ENCODE measurements at places on chromosomes 2 and 18.

DNA sequence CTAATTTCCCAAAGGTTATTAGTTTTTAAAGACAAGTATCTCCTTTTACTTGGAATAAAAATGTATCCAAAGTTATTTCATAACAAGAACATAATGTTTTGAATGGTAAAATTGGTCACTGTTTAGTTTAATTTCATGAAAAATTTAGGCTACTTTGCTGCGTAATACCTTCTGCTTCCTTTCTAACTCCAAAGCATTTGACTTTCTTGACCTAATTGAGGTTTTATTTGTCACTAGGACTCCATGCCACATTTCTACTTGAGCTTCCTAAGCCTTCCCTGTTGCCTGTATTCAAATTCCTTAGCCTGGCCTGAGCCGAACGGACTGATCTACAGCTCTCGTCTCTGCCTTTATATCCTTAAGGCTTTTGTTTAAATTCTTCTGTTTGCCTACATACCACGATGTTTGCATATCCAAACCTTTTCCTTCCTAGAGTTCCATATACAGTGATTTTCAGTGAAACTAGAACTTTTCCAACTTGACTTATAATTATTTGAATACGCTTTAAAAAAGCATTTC, 25.1 kb downstream of the ARMC9 start:
- DNase-seq = no peak

DNA sequence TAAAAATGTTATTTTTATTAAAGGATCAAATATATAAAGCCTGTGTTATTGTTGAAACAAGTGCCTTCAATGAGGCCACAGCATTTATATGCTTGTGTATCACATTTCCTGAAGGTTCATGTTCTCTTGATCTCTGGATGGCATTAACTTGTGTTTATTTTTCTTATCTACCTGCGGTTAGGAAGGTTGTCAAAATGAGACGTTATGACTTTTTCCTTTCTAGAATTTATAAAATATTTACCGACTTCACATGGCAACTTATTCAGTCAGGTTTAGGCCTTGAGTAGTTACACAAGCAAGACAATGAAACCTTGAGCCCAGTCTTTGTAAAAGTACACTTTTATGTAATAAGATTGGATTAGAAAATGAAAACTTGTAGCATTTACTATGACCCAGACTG, 196.4 kb upstream of the ACVR2A start:
- peak; percentile 44 for DNase-seq

GRCh38 chr2:172465417-172466334, 38.3 kb downstream of the ITGA6 start:
- peak; percentile 89 for DNase-seq

DNA sequence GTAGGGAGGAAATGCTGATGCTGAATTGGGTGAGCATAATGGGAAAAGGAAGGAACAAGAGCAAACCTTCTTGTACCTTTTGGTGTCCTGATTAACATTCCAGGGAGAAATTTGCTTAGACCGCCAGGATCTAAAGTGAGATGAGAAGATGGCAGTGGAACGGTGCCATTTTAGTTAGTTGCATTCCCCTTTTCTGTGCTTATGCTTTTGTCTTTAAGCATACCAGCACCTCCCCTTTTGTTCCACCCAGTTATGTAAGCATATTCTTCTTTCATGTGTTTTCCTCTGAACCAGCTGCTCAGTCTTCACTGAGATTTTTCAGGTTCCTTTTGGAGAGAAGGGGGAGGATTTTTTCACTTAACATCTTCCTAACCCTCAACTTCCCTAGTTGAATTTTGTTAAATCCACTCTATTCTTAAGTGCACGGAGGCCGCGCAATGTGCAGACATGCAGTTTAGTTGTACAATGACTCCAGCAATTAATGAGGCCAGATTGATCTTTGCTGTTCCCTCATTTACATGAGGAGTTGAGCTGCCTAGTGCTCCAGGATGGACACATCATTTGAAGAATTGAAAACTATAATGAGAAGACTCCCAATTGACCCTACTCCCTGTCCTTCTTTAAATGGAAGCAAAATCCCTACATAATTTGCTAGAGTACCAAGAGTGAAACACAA, 73.9 kb downstream of the MAP4K4 start:
- no peak for DNase-seq

GRCh38 chr2:178450524-178450773, 526 bp downstream of the PRKRA start:
- peak; percentile 92 for DNase-seq

GRCh38 chr18:37565101-37565976, at the start of gene CELF4:
Gene CELF4, minus strand, starts transcription at chr18:37565798.
- peak; percentile 35 for DNase-seq

- DNase-seq = peak; percentile 18
Measured at GRCh38 chr2:234808907-234809306, 142.9 kb upstream of the SH3BP4 start.

DNA sequence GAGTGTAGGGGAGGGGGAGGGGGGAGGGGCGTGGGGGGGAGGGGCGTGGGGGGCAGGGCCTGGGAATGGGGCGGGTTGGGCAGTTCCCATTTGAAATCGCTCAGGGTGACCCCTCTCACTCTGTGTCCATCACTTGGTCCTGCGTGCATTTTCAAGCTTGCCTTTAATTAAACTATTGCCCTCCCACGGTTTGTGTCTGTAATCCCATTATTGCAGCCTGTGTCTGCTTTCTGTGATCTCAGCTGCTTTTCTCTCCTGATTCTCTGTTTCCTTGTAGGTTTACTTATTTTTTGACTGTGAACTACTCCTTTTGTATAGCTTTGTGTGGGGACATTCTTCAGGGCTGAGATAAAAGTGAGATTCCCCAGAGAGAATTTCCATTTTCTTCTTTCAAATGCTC, 1.3 kb downstream of the DCDC2C start:
- DNase-seq = no peak

DNA sequence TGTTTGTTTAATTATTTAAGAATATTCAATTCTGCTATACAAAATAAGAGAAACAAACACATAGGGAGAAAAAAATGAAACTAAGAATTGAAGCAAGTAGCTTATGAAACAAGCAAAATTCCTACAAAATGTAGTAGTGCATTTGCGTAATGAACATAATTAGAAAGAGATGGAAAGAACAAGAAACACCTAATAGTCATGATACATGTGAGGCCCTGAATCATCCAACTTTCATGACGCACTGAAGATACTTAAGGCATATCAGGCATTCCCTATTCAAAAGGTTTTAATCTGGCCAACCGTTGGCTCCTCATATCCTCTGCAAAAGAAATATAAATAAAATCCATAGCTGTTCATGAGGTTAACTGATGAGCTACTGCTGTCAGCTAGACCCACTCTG, 14.5 kb upstream of the NAB1 start:
- DNase-seq = no peak

DNA sequence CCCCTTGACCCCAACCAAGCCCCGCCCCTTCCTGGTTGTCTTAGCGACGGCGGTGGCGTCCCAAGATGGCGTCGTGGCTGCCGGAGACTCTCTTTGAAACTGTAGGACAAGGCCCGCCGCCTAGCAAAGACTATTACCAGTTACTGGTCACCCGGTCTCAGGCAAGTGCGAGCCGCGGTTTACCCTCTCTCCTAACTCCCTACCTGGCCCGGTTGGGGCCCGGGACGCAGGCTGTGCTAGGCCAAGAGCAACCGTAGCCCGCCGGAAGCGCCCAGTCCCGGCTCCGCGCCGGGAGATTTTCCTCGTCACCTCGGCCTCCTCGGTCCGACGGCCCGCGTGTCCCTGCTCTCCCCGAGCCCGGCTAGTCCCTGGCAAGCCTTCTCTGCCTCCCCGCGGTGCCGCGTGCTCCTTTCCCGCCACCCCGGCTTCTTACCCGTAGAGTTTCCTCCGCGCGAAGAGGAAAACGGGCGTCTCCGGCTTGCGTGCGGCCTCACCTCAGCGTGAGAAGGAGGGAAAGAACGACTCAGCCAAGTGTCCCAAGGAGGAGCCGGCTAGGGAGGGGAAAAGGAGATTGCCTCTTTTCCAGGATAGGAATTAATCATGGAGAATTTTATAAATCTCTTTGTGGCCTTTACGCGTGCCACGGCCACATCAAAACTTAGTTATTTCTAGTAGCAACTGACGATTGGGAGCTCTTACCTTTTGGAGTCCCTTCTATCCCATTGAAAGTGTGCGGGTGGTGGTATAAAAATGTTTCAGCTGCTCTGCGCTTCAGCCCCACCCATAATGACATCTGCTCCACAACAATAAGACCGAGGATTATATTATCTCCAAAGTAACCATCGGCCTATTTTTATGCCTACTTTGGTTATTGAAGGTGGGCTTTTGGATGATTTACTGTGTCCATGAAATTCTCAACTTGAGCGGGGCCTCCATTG, at the start of gene FBXO36:
Gene FBXO36, plus strand, starts transcription at position 55 of the 938 bp plus-strand sequence. Its CDS starts 11 bp downstream, at position 66.
- DNase-seq = peak; percentile 59

GRCh38 chr18:28650860-28651259, 473.9 kb upstream of the CDH2 start:
- DNase-seq = no peak

- DNase-seq = no peak
Measured at GRCh38 chr18:79545255-79545654, 134.3 kb upstream of the CTDP1 start.

DNA sequence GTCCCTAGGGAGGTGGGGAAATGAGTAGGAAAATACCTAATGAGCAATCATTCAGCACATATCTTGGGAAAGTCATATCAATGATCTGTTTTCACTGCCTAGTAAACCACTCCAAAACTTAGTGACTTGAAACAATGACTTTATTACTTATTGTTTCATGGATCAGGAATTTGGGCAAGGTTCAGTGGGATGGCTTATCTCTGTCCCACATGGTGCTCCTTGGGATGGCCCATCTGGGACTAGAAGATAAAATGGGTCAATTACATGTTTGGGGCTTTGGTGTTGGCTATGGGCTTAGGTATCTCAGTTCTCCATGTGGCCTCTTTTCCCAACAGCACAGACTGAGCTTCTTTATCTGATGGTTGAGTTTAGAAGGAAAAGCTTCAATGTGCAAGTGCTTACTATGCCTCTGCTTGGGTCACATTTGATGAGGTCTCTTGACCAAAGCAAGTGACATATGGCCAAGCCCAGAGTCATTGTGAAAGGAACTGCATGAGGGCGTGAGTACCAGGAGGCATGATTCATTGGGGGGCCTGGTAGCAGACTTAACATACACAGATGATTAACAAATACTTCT, 218.1 kb upstream of the TNP1 start:
- no peak for DNase-seq

DNA sequence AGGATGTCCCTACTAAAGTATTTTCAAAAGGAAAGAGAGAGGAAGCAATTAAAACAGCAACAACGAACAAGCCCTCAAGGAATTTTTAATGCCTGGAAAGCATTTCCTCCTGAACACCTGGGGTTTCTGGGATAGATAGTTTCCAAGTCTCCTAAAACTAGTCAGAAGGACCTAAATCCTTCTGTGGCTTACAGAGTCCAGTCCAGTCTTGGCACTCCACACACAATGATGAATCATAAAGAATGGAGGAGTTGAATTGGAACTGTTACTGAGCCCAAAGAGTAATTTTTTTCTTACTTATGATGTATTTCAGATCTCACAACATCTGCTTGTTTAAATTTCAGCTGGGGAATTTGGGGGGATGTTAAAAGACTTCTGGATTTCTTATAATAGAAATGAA, 144.6 kb upstream of the SETBP1 start:
- DNase-seq = peak; percentile 88

GRCh38 chr2:43196768-43197587, 29.4 kb downstream of the ZFP36L2 start:
- DNase-seq = no peak

DNA sequence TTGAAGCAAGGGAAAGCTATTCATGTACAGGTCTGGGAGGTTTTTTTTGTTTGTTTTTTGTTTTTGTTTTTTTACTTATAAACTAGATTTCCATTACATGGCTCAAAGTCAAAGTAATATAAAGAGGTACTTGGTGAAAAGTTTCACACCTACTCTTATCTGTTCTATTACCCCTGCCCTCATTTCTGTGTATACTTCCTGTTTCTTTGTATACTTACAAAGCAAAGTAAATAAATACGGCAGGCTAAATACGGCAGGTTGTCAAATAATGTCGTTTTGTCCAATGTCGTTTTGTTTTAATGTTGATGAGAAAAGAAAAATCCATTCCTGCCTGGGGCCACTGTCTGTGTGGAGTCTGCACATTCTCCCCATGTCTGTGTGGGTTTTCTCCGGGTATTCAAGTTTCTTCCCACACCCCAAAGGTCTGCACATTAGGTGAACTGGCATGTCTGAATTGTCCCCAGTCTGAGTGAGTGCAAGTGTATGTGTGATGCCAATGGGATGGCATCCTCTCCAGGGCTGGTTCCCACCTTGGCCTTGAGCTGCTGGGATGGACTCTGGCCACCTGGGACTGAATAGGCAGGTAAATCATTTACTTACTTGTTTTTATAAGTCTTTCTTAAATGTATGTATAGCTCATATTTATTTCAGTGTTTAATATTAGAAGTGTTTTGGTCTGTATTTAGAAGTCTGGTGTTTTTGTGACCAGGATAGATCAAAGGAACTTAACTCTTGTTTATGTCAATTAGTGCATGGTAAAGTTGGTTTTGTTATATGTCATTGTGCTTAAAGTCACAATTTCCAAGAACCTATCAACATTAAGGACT, 13.4 kb downstream of the STAMBP start:
- DNase-seq = no peak

- DNase-seq = no peak
Measured at GRCh38 chr2:120828829-120829632, 93.4 kb downstream of the GLI2 start.

DNA sequence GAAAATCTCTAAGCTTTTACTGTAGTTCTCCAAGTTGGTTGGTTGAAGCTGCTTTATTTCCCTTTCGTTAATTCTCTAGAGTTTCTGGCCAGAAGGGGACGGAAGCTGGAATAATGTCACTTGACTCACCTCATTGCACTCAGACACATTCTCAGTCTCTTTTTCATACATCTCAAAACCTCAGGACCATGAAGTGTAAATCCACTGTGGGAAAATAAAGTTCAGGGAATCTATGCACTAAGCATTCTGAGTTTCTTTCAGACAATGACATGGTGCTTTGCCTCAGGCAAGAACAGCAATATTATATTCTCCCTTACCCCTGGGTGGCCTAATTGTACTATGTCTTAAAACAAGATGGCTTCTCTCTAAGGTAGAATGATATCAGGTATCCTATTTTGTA, 167.8 kb downstream of the PRPF40A start:
- DNase-seq = no peak

DNA sequence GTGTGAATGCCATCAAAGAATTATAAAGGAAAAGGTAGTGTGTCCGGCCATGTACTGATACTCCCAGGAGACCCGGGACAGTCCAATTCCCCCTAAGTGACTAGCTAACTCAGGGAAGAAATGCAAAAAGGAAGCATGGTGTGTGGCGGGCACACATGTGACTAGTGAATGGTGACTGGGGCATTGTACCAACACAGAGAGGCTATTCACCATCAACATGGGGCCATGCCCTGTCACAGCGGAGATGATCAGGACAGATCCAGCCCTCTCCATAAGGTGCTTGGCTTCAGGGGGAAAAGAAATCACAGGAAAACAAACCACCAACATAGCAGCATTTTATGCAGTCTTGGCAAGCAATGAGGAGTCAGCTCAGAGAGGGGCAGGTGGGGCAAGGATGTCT, 34.3 kb downstream of the FAM168B start:
- no peak for DNase-seq

- no peak for DNase-seq
Measured at GRCh38 chr2:224029876-224030275, 9.2 kb downstream of the SERPINE2 start.

- DNase-seq = no peak
Measured at GRCh38 chr2:12303181-12304030, 413.3 kb upstream of the TRIB2 start.

GRCh38 chr2:142445023-142445422, 314.2 kb upstream of the LRP1B start:
- no peak for DNase-seq

Data from tongue (tissue), 3 donors.